Nephron progenitor cell (in vitro differentiated cells): ENCODE measurements at places on chromosomes 5 and 9.

- DNase-seq, result no peak
Observed at GRCh38 chr9:76615177-76615603, 149.0 kb upstream of the PCA3 start.

DNA sequence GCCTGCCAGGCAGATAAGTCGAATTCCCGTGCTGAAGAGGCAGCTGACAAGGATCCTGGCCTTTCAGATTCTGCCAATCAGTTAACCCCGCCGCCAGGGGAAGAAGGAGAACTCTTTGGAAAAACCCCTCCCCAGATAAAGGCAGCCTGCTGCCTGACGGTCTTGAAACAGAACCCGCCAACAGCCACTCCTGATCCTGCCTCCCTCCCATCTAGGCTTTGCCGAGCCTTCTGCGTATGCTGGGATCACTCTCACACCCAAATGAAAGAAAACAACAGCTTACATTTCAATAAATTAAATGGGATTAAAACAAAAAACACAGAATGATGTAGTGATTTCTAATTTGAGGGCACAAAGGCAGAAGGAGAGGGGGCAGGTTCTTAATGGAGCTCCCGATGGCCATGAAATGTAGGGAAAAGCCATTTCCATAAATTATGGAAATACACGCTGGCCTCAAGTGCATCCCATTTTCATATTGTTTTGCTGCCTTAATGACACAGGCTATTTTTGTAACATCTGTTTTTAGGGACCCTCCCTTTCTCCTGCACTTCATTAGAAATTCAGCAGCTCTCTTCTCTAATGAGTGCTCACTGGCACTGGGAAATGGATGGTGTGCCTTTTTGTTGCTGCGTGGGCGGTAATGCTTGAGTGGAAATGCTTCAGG, 319.1 kb downstream of the MED10 start:
- DNase-seq, result no peak

- no peak for DNase-seq
Observed at GRCh38 chr9:113631137-113631765, 167.7 kb downstream of the RGS3 start.

GRCh38 chr9:114501796-114502682, 3.2 kb downstream of the WHRN start:
- no peak for DNase-seq

- no peak for DNase-seq
Observed at GRCh38 chr5:113612060-113612496, 98.6 kb downstream of the YTHDC2 start.

DNA sequence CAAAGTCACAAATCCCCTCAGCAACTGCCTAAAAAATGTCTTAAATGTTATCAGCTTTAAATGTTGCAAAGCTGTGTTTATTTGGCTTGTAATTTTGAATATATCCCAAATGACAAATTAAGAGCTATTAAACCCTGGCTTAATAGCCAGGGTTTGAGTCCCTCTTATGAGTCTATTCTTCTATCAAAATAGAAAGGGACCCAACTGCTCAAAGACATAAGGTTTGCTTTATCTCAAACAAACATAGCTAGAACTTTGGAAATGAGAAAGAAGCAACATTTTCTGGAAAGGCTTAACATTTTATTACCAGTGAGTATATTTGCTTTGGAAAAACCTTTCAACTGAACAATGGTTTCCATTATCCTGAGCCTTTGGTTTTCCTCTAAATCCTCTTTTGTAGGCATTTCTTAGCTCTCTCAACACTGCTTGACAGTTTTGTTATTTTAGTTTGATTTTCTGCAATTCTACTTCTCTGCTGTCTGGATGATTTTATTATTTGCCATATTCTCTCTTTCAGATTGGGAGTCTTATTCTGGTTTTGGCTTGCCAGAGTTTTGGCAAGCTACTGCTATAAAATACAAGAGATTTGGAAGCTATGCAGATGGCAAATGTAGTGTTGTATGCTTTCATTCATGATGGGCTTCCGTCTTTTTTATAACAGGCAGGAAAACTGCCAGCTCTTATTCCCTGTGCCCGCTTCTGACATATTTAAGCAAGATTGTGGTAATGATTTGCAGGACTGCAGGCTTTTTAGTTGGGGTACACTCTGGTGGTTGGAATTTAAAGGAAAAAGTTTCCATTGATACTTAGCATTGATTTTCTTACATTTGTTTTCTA, 734.9 kb downstream of the DTWD2 start:
- DNase-seq, result no peak

DNA sequence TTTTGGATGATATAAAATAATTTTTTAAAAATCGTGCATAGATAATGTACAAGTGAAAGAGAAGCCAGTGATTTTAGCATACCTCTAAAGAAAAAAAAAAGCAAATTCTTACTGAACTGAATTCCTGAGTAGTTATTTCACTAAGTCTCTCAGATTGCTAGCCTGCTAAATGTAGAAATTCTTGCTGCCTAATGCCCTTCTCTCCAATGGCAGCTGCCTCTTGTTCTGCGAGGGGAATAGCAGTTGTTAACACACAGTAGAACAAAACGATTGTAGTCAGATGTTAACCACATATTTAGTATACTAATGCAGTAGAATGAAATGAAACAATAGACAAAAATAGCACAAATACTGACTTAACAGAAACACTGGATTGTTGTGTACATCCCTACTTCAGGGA, 26.8 kb downstream of the SMAD5 start:
- no peak for DNase-seq

DNA sequence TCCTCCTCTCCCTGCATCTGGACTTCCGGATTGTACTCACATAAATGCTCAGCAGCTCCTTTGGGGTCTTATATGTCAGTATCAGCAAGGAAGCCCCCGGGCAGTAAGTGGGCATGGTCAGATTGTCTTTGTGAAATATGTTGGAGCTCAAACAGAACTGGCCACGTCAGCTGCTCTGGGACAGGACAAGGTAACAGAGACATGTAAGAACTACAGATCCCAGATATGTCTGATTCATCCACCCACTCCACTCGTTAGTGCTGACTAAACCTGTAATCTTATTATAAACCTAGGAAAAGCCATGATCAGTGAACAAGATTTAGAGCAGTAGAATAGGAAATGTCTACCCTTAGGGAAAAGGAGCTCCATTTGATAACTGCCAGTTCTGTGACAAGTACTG, 561.8 kb downstream of the CETN3 start:
- DNase-seq, result no peak

GRCh38 chr5:115349001-115349817, 52.8 kb upstream of the CCDC112 start:
- no peak for DNase-seq

- DNase-seq, result peak; percentile 49
Observed at GRCh38 chr9:124941679-124942561, 1.0 kb upstream of the GOLGA1 start.

- no peak for DNase-seq
Observed at GRCh38 chr9:120391691-120392090, 188.3 kb downstream of the CDK5RAP2 start.

DNA sequence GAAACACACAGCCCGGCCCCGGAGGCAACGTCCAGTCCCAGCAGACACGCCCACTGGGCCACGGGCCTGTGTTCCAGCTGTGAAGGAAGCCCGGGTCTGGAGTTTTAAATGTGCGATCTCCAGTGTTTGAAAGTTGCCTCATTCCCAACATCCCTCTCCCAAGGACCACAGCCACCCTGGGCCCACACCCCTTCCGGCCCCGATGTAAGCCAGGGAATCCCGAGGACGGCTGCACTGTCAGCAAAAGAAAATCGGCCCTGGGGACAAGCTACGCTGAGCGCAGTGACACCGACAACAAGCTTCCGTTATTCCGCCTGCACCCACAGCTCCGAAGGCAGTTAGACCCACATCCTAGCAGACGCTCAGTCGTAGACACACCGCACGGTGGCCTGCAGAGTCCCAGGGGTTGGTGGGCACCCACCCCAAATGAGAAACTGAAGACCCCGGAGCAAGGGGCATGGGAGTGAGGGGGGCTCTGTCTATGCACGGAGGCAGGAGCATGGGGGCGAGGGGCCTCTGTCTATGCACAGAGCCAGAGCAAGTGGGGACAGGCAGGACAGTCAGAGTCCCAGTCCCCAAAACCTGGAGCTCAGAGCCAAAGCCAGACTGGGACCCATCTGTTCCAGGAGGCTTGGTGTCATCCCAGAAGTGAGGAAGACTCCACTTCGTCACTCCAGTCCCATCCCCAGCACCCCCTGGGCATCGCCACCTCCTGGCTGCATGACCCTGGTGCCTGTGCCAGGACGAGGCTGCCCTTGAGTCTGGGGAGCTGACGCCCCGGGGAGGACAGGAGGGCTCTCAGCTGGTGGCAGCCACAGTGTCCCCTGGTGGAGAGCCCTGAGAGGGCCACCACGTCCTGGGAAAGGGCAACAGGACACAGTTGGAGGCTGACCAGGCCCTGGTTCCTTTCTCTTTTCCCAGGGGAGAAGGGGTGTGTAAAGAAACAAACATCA, 23.4 kb downstream of the GLT6D1 start:
- no peak for DNase-seq

- no peak for DNase-seq
Observed at GRCh38 chr5:118185018-118185417, 803.3 kb downstream of the DTWD2 start.

DNA sequence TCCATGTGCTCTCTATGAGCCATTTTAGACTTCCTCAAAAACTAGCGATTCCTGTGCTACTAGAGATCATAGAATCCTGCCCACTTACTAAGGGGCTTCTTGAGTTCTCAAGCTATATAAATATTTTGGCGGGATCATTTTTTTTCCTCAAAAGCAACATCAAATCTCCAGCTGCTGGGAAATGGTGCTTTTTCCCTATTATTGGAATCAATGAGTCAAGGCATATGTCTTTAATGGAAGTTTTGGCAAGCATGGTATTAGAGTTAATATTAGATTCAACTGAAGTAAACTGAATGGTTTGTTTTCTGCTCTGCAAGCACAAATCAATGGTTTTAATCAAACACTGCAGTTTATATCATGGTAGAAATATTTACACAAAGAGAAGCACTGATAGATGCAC, 369.9 kb upstream of the PTGER4 start:
- DNase-seq, result no peak

GRCh38 chr9:129879991-129880653, 44.9 kb downstream of the USP20 start:
- DNase-seq, result no peak

DNA sequence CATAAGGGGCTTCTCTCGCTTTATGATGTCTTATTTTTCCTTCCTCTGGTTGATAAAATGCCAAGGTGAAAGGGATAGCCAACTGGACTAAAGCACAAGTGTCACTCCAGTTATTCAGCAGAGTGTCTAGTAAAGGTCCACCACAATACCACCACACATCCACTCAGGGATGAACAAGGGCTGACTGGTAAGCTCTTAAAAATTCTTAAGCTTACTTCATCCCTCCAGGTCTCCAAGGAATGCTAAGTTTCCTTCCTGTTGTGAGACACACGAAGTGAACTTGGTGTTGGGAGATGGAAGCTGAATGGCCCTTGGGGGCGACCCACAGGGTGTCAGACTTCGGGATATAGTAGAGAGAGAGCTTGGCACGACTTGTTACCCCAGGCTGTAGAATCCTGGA, 3.2 kb upstream of the HMGCS1 start:
- DNase-seq, result no peak

- no peak for DNase-seq
Observed at GRCh38 chr5:80368661-80369480, 39.0 kb upstream of the ZFYVE16 start.

GRCh38 chr5:94941122-94941755, 322.8 kb downstream of the SLF1 start:
- no peak for DNase-seq

- no peak for DNase-seq
Observed at GRCh38 chr9:27423915-27424710, 100.0 kb upstream of the IFNK start.

GRCh38 chr5:153043886-153044285, 446.6 kb upstream of the GRIA1 start:
- no peak for DNase-seq

DNA sequence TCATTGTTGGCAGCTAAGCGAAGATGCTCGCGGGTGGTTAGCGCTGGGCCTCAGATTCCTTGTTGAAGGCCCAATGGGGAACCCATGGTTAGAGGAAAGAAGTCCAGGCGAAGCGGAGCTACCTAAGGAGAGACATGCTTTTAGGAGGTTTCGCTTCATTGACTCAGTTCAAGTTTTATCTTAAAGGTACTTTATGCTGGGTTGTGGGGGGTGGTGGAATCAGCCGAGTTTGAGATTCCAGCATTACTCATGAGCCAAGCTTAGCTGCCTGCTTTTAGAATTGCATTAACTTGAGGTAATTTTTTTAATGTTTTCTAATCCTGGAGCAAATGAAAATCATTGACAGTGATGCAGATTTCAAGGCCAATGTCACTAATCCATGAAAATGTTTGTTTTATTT, 16.1 kb downstream of the MEGF10 start:
- no peak for DNase-seq

DNA sequence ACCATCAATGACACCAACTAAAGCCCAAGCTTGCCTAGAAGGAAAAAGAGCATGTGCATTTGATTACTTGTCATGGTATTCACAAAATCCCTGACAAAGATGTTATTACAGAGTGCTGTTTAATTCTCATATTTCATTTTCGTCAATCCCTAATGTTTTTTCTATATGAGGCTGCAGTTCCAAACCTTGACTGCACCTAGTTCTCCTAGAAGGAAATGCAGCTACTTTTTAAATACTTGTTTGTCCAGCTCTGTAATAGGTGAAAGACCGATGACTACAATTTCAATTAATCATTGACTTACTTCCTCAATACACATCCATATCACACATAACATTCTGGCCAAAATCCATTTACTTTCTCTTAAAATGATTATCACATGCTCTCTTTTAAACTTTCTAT, 28.1 kb downstream of the CEMIP2 start:
- DNase-seq, result no peak

- no peak for DNase-seq
Observed at GRCh38 chr5:104444656-104445055, 882.1 kb upstream of the NUDT12 start.

DNA sequence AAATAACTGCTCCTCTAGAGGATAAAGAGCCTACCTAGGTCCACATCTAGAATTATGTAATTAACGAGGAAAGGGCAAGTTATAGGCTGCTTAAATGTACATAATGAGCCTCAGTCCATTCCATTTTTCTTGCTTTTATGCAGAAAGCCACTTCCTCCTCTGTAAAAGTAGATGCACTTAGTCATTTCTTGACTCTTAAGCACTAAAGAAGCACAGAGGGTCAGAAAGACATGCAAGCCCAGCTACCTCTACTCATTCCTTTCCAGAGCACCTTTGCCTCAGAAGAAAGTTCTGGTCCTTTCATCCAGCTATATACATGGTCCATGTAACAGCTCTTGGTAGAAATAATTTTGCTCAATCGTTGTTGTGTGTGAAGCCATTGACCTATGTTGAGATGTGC, 308.0 kb upstream of the NREP start:
- DNase-seq, result no peak

DNA sequence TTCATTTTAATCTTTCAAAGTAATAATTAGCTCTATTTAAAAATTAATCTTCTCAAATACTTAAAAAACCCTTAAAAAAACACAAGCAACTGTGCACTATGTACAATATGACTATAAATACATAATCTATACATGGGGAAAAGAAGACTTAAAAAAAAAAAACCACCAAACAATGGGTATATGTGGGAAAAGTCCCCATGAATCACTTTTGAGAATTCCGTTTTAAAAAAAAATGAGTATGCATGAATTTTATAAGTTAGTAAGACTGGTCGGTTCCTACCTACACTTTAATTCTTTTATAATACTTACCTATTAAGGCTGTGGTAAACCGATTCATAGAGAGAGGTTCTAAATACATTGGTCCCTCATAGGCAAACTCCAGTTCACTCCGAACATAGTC, 27.7 kb downstream of the RNF145 start:
- no peak for DNase-seq

- no peak for DNase-seq
Observed at GRCh38 chr5:139046551-139046950, 151.6 kb downstream of the SIL1 start.

- no peak for DNase-seq
Observed at GRCh38 chr9:38292480-38292879, 100.0 kb upstream of the ALDH1B1 start.
